ENCODE measurements at places on chromosomes 1 and 21. TPM values are rescaled to one million over a fixed set of nuclear protein-coding genes. Genes with fewer than 3 reads are reported as not detected.

The CRYBG2 gene
- total RNA-seq: 0.81 TPM

- no peak overlapping the region for H3K27ac ChIP-seq
- no peak overlapping the region for H3K4me3 ChIP-seq
- no peak for DNase-seq
- H3K27me3 ChIP-seq: no peaks in the 10 kb centered on the region
Measured at GRCh38 chr1:202691816-202692215, 18.4 kb downstream of the SYT2 start.

GRCh38 chr1:66598670-66599069 is 64.7 kb downstream of the SGIP1 start:
- no peaks in the 10 kb centered on the region for H3K4me1 ChIP-seq
- no peaks in the 10 kb centered on the region for H3K36me3 ChIP-seq
- no peak for DNase-seq
- no peaks in the 10 kb centered on the region for H3K27me3 ChIP-seq

The HES5 gene
- total RNA-seq: not detected

The GPR3 gene
- total RNA-seq: 0.43 TPM

DNA sequence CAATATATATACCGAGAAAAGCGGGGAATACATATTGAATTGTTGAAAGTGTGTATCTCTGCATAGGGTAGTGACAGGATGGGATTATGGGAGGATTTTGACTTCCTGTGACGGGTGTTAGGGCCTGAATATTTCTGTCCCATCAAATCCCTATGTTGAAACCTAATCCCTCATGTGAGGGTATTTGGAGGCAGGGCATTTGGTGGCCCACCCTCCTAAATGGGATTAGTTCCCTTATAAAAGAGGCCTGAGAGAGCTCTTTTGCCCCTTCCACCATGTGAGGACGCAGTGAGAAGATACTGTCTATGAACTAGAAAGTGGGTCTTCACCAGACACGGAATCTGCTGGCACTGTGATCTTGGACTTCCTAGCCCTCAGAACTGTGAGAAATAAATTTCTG is 137.3 kb downstream of the ZSCAN20 start:
- no peaks in the 10 kb centered on the region for H3K4me1 ChIP-seq
- H3K27me3 ChIP-seq: no peaks in the 10 kb centered on the region

The OR14I1 gene
- not detected for total RNA-seq

DNA sequence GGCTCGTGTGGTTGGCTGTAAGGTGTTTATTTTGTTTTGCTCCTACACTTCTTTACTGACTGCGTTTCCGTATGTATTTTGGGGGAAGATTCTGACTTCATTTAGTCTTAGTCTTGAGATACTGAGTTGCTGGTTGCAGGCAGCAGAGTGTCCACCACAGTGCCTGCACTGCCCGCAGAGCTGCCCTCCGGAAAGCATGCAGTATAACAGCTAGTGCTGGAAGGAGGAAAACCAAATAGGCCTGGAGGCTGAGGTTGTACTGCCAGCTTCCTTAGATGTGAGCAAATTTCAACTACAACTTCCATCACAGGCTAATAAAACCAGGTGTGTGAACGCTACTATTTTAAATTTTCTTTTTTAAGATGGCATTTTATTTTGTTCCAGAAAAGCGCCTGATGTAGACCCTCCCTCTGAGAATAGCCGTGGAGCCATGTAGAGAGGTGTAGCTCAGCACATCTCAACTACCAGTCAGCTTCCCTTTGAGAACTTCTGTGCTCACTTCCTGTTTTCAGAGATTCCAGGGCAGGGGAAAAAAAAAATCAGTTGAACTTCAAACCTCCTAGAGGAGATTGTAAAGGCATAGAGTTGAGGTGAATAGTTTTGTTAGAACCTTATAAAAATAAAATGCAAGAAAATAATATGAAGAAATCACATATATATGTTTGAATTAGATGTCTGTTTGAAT is 17.6 kb downstream of the LMO4 start:
- H3K4me1 ChIP-seq: no peaks in the 10 kb centered on the region
- no peak overlapping the region for H3K27ac ChIP-seq
- H3K4me3 ChIP-seq: no peak overlapping the region
- no peak for DNase-seq
- H3K36me3 ChIP-seq: peaks cover 9% of the 10 kb centered on the region

The OR2L2 gene
- 0.17 TPM for total RNA-seq

- no peaks in the 10 kb centered on the region for H3K27me3 ChIP-seq
- DNase-seq: no peak
- H3K36me3 ChIP-seq: no peaks in the 10 kb centered on the region
- no peaks in the 10 kb centered on the region for H3K4me1 ChIP-seq
- peak overlapping the region; percentile 46 for H3K27ac ChIP-seq
- no peak overlapping the region for H3K4me3 ChIP-seq
Measured at GRCh38 chr1:33903210-33903589, 39.3 kb downstream of the HMGB4 start.

- no peaks in the 10 kb centered on the region for H3K36me3 ChIP-seq
- no peaks in the 10 kb centered on the region for H3K4me1 ChIP-seq
- DNase-seq: no peak
- no peak overlapping the region for H3K27ac ChIP-seq
- H3K4me3 ChIP-seq: no peak overlapping the region
Measured at GRCh38 chr1:108533351-108534083, 26.4 kb upstream of the EEIG2 start.

DNA sequence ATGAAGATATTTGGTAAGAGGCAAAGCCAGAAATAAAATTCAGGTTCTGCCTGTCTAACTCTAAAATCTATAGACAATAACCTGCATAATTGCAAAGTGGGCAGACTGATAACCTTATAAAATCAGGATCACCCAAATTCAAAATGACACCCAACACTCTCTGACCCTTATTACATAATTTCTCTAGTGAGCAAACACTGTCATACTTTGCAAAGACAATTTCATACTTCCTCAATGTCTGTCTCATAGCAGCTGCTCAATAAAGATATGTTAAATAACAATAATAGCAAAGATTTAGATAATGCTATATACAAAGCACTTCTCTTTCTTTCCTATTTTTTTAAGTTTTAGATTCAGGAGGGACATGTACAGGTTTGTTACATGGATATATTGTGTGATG is 118.5 kb downstream of the UCHL5 start:
- H3K27ac ChIP-seq: no peak overlapping the region
- no peaks in the 10 kb centered on the region for H3K4me1 ChIP-seq
- H3K27me3 ChIP-seq: no peaks in the 10 kb centered on the region
- H3K4me3 ChIP-seq: no peak overlapping the region

The PROX1 gene
- 94.1 TPM for total RNA-seq

The THEM5 gene
- not detected for total RNA-seq

Measured in right lobe of liver (tissue), 6 donors.